ENCODE measurements at places on chromosomes 2 and 18.

GRCh38 chr2:237066396-237066795, 19.3 kb upstream of the COPS8 start:
- DNase-seq = no peak

DNA sequence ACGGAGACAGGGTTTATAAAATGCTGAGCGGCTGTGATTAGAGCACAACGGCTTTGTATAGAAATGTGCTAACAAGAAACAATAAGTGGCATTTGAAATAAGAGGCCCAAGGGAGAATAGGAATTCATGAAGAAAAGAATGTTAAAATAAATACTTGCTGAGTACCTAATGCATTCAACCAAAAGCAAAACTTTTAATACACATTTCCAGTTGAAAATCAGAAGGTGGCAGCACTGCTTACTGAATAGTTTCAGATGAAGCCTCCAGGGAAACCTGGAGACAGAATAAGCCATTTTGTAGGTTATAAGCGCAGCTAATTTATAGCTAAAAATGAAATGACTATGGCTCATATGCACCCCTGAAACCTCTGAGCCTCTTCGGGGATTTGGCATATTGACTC, 286.6 kb downstream of the DPP10 start:
- DNase-seq = no peak

DNA sequence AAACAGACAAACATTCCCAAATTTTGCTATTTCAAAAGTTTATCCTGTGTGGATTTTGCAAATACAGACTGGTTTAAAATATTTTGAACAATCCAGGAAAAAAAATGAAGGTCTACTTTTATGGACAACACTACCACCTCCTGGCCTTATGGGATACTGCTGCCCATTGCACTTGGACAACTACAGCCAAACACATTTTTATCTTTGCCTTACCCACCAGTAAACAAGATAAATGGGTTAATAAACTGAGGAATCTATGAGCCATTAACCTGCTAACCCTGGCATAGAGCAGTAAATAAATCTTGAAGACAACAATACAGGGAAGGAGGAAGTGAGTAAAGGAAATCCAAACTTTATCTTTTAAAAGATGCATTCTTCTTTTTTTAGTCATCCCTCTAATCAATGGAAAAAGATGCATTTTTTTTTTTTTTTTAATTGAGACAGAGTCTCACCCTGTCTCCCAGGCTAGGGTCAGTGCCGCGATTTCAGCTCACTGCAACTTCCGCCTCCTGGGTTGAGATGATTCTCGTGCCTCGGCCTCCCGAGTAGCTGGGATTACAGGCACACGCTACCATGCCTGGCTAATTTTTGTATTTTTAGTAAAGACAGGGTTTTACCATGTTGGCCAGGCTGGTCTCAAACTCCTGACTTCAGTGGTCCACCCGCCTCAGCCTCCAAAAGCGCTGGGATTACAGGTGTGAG, 2.1 kb upstream of the SPIRE1 start:
- DNase-seq = peak; percentile 69

- DNase-seq = no peak
Observed at GRCh38 chr18:44119607-44120006, 561.1 kb upstream of the SETBP1 start.

DNA sequence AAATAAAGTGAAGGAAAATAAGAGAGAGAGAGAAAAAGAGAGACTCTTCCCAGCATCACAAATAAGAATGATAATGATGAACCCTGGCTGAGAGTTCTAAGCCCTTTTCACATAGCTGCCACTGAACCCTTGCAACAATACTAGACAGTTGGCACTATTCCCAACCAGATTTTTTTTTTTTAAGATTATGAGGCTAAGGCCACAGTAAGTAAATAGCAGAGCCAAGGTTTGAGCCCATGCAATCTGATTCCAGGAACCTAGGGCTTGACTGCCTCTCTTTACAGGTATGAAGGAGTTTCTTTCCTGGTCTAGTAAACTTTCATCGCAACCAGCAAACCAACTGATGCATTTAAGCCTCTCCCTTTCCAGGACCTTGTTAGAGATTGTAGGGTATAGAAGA, 424.6 kb downstream of the NCKAP5 start:
- no peak for DNase-seq

DNA sequence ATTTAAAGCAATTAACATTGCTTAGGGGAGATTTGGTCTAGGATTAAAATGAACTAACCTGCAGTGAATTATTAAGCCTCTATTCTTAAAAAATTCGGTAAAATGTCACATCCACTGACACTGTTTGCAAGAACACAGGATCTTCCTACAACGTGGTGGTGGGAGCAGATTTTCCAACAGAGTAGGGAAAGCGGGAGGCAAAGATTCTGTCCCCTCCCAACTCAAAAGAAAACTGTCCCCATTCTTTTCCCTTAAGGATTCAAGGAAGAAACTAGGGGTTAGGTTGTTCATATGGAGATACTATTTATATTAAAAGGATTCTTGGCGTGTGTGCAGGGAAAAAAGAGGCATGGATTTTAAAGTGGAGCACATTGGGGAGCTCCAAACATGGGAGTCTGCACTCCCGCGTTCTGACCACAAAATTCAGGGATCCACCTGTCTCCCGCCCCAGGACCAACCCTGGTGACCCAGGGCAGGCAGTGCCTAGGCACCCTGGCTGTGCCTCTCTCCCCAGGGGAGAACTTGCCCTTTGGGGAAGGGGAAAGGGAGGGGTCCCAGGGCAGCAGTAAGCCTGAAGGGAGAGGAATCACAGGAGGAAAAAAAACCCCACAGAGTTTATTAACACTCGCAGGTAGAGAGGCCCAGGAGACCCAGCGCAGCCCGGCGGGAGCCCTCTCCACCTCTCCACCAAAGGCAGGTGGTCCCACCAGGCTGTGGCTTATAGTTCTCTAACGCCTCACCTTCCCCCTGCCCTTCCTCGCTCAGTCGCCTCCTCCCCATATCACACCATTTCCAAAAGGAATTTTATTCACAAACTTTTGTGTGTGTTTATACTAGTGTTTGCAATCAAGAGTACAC, 2.3 kb downstream of the PTGR3 start:
- DNase-seq = no peak

DNA sequence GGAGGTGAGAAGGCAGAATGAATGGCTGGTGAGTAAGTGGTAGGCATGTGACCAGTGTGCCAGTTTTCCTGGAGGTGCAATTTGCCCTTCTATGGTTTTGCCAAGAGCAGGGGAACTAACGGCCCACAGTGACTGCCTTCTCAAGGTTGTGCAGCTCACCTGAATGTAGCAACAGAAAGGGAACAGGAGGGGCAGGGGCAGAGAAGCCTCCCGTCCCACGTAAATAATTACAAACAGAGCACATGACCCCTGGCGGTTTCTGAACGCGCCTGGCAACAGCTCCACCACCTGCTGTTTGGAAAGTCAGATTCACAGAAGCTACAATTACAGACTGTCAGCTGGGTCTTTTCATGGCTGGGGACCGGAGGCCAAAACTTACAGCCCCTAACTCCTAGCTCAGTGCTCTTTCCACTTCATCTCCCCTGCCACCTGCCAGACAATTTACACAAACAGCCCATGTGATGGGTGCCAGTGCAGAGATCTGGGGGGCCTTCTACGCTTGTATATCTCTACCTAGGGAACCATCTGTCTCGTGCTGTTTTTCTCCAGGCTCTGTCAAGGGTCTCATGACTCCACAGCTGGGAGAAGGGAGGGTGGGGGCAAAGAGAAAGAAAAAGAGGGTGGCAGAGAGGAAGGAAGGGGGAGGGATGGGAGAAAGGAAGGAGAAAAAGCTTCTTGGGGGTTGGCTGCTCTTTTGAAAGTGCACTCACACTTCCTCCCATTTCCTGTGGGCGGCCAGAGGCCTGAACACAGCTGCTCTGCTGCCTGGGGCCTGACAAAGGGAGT, 69.6 kb downstream of the POLR1A start:
- DNase-seq = peak; percentile 98

GRCh38 chr2:122481717-122482116, 726.3 kb downstream of the TSN start:
- DNase-seq = no peak

- DNase-seq = no peak
Observed at GRCh38 chr2:228065686-228066085, 115.8 kb downstream of the SPHKAP start.

- DNase-seq = no peak
Observed at GRCh38 chr2:129880309-129880708, 99.2 kb upstream of the RAB6C start.

DNA sequence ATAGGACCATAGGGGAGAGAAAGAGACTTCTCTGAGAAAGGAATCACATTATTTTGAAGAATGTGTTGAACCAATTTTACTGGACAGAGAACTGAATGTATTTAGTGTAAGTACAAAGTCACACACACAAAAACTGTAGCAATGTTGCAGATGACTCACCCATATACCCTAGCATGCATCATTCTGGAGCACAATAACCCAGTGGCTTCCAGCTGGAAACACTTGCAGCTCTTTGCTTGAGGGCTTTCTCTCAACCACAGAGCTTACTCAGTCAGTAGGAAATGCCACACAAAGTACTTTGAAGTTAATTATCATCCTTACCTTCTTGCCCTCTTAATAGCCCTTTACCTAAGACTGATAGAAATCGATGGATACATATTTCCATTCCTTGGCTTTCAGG, 760.0 kb upstream of the FSHR start:
- no peak for DNase-seq
